Stimulated activated CD8-positive, alpha-beta memory T cell treated with anti-CD3 and anti-CD28 coated beads, Interleukin-15, amount 100 ng/mL, for 1 hour (primary cell): ENCODE measurements at places on chromosomes 4 and X.

DNA sequence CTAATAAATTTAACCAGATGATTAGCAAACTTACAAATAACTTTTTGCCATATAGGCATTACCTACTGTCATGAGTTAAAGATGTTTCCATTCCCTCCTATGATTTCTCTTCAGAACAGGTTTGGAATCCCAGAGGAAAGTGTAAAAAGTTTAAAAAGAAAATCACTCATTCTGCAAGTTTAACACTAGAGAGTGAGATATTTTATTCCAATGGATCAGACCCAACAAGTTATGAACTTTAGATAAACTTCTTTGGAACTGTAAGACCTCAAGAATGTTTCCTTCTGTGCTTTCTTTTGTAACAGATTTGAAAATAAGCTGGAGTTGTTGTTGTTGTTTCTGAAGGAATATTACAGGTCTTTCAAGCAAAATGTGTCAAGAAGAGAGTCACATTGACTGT, 51.6 kb downstream of the PPP3CA start:
- no peak for DNase-seq

GRCh38 chrX:100928660-100929613, at the start of gene XKRX:
Gene XKRX (minus strand): TSS chrX:100928917. CDS start chrX:100928304, 613 bp downstream.
- no peak for DNase-seq

DNA sequence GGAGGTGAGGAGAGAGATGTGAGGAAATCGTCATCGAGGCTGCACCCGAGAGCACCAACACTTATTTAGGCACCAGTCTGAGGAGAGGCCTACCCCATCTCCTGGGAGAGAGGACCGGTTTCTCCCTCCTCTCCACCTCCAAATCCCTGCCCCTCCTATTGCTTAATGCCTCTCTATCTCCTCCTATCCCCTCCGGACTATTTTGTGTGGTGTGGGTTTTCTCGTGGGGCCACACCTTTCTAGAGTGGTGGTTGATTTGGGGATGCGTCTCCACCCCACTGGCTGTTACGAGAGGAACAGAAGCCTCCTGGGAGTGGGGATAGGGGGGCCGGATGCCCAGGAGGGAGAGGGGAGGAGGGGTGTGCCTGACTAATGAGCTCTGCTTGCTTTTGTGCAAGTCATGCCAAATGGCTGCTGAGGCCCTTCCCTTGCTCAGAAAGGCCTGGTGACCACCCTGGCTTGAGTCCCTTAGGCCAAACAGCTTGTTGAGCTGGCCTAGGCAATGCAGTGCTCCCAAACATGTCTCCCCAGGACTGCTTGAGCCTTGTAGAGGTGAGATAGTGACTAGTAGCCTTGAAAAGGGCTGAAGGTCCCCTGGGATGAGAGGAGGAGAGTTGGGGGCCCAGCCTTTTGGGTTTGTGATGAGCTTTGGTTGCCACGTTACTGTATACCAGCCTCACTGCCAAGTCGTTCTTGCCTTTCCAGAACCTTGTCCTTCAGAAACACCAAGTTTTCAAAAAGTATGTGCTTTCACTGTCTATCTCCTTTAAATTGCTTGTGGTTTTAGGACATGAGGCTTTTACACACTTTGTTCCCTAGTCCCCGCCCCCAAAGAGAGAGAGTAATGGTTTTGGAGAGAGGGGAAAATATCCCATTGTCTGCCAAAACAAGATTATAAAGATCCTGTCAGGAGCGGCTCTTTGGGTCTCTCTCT, 1.2 kb downstream of the MSN start:
- DNase-seq = peak; percentile 14

GRCh38 chr4:46081248-46081647, 42.6 kb downstream of the GABRG1 start:
- DNase-seq = no peak

GRCh38 chr4:15587649-15588048, 67.5 kb downstream of the FBXL5 start:
- no peak for DNase-seq

- DNase-seq = no peak
Measured at GRCh38 chr4:6943012-6943884, 33.6 kb downstream of the TBC1D14 start.

DNA sequence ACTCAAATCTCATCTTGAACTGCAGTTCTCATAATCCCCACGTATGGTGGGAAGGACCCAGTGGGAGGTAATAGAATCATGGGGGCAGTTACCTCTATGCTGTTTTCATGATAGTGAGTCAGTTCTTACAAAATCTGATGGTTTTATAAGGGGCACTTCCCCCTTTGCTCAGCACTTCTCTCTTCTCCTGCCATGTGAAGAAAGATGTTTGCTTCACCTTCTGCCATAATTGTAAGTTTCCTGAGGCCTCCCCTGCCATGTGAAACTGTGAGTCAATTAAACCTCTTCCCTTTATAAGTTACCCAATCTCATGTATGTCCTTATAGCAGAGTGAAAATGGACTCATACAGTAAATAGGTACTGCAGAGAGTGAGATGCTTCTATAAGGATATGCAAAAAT, 1050.6 kb upstream of the GRIA3 start:
- DNase-seq = no peak

GRCh38 chr4:1195109-1195671, 22.8 kb upstream of the SPON2 start:
- DNase-seq = no peak

- DNase-seq = peak; percentile 13
Measured at GRCh38 chr4:56979421-56980072, 851 bp downstream of the POLR2B start.

GRCh38 chrX:2391869-2392606, 108.7 kb downstream of the DHRSX start:
- no peak for DNase-seq

GRCh38 chr4:2426069-2426397, 7.3 kb downstream of the CFAP99 start:
- DNase-seq = no peak

DNA sequence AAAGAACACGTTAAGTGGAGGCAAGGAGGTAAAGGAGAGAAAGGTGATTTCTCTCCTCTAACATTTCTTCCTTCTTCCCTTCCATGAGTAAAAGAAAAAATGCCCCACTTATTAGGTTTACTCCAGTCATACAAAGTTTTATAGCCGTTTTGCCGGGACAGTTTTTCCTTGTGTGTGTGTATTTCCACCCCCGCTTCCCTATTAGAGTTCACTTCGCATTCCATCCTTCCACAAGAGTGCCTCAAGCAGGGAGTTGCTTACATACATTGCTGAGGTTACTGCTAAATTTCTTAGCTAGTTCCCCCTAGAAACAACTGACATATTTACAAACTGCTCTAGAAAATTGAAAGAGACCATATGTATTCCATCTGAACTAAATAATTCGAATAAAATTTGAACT, 45.2 kb upstream of the BMP15 start:
- no peak for DNase-seq

- DNase-seq = no peak
Measured at GRCh38 chr4:152193059-152193458, 342.8 kb downstream of the FBXW7 start.

DNA sequence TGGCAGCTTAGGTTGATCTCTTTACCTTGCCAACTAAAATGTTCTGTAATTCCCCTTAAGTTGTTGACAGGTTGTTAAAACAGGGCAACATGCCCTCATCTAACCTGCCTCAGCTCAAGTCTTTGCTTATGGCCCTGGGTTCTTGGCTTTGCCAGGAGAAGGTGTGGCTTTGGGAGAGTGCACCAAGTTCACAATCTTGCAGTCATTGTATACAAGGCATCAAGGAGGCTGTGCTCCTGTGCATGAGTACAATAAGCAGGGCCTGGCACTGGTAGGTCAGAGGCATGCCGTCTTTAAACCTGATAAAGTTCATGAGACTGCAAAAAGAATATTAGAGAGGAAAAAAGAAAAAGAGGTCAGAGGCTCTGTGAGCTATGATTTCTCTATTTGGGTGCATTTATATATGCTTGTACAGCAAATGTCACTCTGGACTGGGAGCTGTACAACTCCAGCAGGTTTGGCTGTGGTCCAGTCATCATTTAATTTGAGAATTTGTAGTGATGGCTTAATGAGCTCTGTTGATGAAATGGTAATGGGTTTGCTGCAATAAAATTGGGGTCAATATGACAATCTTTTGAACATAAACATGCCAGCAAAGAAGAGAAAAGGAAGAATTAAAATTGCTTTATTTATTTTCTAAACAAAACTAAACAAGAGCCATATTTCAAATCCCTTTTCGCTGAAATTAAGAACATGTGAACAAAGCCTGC, 30.3 kb downstream of the AREG start:
- DNase-seq = no peak

DNA sequence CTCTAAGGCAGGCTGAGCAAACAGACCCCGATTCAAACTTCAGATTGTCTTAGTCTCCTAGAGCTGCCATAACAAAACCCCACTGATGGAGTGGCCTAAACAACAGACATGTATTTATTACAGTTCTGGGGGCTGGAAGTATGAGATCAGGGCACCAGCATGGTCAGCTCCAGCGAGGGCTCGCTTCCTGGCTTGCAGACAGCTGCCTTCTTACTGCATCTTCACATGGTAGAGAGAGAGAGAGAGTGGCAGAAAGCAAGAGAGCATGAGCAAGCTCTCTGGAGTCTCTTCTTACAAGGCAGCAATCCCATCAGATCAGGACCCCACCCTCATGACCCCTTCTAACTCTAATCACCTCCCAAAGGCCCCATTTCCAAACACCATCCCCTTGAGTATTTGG, 22.3 kb upstream of the SORCS2 start:
- DNase-seq = no peak

DNA sequence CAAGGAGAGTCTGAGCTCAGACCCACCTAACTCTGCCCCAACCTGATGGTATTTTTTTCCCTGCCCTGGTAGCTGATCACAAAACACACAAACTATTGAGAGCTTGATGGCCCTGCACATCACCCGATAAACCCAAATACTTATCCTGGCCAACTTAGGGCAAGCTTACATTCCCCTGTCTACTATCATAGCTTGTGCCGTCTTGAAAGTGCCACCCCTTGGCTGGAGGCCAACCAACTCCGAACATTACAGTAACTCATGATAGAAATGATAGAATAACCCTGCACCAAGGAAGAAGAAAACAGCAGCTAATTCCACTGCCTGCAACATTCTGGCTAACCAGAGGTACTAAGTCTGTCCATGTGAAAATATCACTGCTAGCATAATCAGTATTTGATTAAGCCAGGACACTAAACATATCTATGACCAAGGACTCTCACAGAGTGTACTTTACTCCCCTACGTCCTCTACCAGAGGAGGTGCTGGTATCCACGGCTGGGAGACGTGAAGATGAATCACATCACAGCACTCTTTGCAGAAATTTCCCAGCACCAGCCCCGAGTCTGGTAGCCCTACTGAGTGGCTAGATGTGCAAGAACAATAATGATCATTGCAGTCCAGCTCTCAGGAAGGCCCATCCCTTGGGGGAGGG, 8.9 kb downstream of the STBD1 start:
- no peak for DNase-seq

- no peak for DNase-seq
Measured at GRCh38 chr4:38780833-38781484, 1.8 kb downstream of the TLR10 start.

DNA sequence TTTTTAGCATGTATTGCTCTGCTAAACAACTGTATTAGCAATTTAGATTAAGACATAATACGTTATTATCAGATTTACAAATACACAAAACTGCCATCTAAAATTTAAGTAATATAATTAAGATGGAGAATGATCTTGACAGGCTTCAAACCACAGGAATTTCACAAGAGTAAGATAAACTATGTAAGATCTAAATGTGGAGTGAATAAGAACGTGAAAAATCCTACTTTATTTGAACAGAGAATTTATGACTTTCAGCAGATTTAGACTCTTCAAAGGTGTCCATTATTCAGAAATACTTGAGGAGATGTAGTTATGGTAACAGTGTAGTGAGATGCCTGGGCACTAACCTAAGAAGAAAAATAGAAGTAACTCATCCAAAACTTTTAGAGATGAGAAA, 73.2 kb downstream of the SLC4A4 start:
- DNase-seq = no peak

GRCh38 chrX:47215291-47215900, 3.1 kb upstream of the CDK16 start:
- no peak for DNase-seq

DNA sequence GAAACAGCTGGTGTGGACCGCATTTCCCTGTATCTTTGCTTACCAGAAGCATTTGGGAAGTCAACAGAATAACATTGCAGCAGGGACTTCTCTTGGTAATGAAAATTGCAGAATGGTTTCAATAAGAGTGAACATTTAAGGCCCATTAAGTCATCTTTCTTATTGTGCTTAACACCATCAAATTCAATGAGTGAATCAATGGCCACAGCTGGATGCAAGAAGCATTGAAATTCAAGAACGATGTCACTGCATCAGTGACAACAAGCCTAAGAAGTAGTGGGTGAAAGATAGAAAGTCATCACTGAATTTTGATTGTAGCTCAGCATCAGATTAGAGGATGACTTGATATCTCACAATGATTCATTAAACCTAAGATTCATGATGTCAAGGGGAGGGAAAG, 93.9 kb upstream of the GPM6A start:
- DNase-seq = no peak

GRCh38 chr4:15684498-15684897, 2.9 kb downstream of the FAM200B start:
- DNase-seq = no peak

DNA sequence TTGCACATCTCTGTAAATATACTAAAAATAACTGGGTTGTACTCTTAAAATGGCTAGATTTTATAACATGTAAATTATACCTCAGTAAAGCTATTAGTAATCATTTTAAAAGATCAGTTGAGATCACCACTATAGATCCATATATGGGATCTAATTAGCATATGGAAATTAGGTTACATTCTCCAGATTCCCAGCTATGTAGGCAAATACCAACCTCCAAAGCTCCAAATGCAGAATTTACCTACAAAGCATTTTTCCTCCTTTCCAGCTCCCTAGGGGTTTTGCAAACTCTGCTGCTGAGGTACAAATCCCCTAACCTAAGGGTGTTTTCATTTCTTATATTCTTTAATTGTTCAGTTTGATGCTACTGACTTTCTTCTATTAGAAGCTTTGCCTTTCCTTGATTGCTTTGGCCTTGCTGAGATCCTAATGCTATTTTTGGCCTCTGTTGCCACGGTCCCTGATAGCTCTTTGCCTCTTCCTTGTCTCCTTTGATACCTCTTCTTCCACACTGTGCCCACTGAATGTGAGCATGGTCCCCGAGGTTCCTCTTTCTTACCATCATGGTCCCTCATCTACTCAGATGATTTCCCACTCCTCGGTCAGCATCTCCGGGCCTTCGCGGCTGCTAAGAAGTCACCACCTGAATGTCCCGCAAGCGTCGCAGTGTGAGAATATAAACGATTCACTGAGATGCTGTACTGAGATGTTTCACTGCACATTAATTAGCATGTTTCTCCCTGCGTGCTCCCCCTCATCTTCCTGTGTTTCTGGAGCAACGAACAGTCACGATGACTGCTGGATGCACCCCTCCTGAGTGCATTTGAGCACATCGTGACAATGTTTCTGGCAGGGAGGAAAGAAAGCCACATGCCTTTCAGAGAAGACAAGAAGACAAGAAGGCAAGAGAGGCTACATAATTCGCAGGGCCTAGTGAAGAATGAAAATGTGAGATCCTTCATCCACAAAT, 23.8 kb downstream of the ENPP6 start:
- DNase-seq = no peak

DNA sequence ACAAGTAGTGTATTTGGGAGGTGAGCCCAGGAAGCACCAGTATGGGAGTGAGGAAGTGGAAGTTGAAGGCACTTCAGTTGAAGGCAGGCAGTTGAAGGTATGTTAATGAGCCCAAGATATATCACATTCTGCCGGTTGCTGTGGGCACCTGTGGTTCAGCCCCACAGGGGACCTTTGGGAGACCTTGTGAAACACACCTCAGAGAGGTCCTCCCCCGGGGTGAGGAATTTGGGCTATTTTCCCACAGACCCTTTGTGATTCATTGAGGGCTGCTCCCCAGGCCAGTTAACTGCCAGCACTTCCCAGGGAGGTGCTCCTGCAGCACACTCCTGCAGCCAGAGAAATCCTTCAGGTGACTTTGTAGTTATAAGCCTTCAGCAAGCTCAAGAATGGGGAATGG, 45.9 kb downstream of the PTCHD1 start:
- no peak for DNase-seq
